Gastrocnemius medialis (tissue), 4 donors: ENCODE measurements at places on chromosomes 7 and 10. TPM values are rescaled to one million over a fixed set of nuclear protein-coding genes. Genes with fewer than 3 reads are reported as not detected.
A peak's percentile ranks its signal among the peaks of the same experiment; 100 is the strongest.

PLXDC2 gene
- total RNA-seq: 15.1 TPM

DNA sequence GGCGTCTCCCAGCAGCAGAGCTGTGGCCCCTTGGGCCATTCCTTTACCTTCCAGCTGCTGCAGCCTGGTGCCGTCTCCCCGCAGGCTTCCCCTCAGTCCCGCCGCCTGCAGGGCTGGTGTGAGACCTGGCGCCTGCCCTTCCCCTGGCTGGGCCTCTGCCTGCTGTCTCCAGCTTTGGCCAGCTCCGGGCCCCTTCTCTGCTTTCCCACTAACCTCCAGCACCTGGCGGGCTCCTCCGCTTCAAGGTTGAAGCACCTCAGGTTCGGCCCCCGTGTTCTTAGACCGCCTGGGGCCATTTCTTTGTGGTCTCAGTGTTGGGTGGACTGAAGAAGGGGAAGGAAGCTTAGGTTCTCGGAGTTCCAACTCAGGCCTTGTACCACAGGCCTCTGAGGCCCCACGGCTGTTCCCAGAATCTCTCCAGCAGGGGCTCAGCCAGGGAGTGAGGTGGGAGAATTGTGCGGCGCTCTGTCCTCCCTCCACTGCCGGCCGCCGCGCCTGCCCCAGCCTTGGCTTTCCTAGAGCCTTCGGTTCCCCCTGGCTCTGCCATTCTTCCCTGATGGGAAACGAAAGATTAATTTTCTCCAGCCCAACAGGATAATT is 30.3 kb downstream of the GBX1 start:
- peak; percentile 7 for DNase-seq

DNA sequence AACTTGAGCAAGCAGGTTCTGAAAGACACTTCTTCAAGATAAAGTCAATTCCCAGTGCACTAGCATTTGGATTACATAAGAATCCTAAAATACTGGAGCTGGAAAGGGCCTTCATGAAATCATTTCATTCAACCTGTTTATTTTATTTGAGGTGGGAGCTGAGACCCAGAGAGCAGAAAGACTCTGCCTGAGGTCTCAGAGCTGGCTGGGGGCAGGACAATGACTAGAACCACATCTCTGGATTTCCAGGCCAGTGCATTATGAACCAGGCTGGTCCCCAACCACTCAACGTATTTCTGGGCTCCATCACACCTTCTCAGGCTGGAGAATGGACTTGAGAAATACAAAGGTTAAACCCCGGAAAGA is 8.4 kb downstream of the ANXA11 start:
- DNase-seq: no peak

- no peak for DNase-seq
Measured at GRCh38 chr10:95447685-95448084, 113.5 kb downstream of the SORBS1 start.

DNA sequence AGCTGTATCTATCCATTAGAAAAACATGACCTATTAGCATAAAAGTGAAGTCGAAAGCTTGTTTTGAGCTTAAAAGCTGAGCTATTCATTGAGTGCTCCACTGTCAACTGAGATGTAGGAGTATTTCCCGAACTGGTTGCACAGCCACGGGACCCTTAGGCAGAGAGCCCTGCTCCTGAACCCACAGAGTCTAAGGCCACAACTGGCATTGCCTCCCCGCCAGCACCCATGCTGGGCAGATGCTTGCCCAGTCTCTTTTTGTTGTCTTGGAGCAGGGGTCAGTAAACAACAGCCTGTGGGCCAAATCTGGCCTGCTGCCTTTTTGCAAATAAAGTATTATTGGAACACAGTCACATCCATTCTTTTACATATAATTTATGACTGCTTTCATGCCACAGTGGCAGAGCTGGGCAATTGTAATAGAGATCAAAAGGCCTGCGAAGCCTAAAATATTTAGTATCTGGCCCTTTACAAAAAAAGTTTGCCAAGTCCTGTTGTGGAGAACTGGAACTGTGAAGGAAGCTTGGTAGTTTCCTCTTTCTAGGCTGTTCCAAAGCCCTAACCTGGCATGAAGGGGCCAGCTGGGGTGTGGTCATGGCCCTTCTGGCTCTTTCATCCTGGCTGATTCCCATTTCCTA is 58.4 kb upstream of the WAPL start:
- no peak for DNase-seq

GRCh38 chr7:111877931-111878330 is 315.6 kb upstream of the IMMP2L start:
- no peak for DNase-seq

NAT16 gene
- not detected for total RNA-seq

DNA sequence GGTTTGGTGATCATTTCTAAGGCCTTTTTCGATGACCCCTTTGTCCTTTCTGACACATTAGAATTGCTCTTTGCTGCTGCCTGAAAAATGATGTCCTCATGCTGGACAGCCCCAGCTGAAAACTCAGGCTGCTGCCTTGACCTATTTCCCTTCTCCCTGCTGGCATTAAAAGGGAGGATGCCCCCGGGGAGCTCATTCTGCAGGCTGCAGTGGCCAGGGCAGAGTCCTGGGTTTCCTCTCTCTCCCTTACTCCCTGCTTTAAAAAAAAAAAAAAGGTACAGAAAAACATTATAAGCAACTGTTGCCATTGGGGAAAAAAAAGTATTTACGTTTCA is 35.4 kb downstream of the LRRC4 start:
- DNase-seq: no peak

PIP gene
- total RNA-seq: not detected

- DNase-seq: no peak
Measured at GRCh38 chr10:48463318-48464003, 141.4 kb downstream of the ARHGAP22 start.

HABP2 gene
- total RNA-seq: not detected

- no peak for DNase-seq
Measured at GRCh38 chr10:57338823-57339558, 928.7 kb downstream of the IPMK start.

DNA sequence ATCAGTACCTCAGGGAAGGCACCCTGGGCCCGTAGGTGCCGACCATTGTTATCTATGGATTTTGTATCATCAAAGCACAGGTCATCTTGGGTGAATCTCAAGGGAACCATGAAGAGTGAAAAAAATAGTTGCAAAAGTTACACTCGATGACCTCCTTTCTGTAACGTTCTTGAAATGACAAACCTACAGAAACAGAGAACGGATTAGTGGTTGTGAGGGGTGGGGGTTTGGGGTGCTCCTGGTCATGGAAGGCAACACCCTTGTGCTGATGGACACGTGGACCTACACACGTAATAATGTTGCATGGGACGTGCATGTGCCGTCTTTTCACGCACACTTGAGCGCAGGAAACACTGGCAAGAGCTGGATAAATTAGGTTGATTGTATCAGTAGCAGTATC is 655.9 kb downstream of the SDK1 start:
- DNase-seq: no peak

DNA sequence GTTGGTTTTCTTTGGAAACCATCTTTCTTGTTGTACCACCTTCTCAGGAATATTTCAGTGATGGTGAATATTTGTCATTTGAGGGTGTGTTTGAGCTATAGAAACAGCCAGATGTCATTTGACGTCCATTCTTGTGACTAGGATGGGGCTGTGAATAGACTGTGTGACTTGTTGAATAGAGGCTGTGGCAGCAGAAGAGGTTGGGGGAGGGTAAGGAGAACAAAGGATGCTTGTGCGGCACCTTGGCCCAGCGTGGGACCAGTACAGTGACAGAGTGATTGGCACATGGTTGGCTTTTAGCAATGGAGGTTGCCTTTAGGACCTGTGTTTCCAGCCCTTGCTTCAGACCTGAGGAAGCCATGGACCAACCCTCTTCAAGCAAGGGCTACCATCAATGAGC is 11.3 kb downstream of the DMBT1 start:
- no peak for DNase-seq

DNA sequence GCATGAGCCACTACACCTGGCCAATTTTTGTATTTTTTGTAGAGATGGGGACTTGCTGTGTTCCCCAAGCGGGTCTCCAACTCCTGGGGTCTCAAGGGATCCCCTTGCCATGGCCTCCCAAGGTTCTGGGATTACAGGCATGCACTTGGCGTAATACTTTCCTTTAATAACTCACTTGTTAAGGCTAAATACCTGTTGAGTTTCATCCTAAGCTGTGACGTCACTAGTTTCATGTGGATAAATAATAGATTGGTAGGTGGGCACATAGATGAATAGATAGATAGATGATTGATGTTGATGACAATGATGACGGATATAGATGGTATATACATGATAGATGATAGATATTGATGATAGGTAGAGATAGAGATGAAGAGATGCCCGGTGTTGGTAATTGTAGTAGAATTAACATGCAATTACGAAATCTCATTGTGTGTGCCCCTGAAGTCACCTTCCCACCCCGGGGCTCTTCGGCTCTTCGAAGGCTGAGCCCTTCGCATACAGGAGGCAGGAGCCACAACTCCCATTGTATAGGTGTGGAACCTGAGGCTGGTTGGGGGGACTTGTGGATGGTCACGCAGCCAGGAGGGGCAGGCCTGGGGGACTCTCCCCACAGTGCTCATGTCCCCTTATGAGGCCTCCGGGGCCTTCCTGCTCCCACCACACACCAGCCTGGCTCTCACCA is 2.6 kb downstream of the GRIFIN start:
- no peak for DNase-seq

DNA sequence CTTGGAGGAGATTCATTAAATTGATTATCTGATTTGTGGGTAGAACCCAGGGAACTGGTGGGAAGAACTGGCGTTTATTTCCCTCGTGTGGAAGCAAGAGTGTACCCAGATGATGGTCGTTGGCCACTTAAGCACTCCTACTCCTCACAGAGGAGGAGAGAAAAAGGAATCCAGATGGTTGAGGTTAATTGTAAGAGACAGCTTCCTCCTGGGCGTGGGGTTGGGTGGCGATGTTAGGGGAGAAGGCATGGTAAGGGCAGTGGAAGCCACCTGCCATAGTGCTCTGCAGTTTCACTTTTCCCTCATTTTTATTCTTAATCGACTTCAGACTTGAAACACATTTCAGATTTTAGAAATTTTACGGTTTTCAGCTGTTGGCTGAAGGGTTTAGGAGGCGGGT is 104.1 kb downstream of the DOCK1 start:
- DNase-seq: no peak

DNA sequence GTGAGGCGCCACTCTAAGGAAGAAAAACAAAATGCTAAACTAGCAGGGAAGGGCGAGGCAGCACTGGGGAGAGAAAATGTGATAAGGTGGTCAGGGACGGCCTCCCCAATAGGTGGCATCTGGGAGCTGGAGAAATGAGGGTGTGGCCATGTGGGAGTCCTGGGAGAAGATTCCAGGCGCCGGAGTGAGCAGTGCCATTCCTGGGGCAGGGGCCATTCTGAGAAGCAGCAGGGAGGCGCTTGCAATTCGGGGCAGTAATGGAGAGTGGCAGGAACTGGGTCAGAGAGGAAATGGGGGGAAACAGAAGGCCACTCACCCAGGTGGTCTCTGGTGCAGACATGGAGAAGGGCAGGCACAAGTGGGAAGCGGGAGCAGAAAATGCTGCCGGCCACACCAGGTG is 61.8 kb upstream of the LRRC18 start:
- no peak for DNase-seq

OR2A5 gene
- not detected for total RNA-seq

DNA sequence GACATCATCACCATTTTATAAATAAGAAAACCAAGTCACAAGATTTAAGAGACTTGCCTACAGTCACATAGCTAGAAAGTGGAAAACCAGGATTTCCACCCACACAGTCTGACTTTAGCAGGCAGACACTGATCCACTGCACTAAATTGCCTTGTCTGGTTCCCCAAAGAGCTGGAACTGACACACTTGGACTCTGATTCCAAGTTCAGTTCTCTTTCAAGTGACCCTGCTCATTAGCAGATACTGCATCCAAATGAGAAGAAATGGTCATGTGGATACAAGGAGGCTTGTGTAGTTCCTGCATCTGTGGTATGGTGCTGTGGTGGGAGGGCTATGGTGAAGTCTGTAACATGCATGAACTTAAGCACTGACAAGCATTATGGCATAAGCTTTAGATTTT is 180.1 kb upstream of the MKLN1 start:
- DNase-seq: no peak

- no peak for DNase-seq
Measured at GRCh38 chr7:8129318-8129659, 132.7 kb downstream of the ICA1 start.

GHRHR gene
- total RNA-seq: not detected

RBP3 gene
- not detected for total RNA-seq

- no peak for DNase-seq
Measured at GRCh38 chr10:70911386-70911785, 23.0 kb upstream of the PCBD1 start.

- DNase-seq: no peak
Measured at GRCh38 chr7:128679920-128680319, 7.8 kb downstream of the GARIN1A start.
